ENCODE measurements at places on chromosomes 11 and 22.

GRCh38 chr11:110947096-110947495 is 234.9 kb upstream of the ARHGAP20 start:
- DNase-seq = no peak

DNA sequence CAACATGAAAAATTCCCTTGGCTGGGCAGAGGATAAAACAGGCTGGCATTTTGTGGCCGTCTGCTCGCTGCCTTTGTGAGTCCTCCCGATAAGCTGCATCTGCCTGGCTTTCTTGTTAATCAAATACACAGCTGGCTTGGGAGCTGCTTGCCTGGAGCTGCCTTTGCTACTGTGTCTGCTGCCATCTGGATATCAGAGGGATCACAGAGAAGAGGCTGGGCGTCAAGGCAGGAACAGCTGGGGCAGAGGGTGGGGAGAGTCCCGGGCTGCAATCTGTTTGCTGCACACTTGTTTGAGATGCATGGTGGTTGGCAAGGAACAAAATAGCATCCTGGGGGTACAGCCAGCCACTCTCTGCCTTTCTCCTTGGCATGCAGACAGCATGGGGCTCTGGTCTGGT is 36.0 kb downstream of the COMMD9 start:
- DNase-seq = no peak

DNA sequence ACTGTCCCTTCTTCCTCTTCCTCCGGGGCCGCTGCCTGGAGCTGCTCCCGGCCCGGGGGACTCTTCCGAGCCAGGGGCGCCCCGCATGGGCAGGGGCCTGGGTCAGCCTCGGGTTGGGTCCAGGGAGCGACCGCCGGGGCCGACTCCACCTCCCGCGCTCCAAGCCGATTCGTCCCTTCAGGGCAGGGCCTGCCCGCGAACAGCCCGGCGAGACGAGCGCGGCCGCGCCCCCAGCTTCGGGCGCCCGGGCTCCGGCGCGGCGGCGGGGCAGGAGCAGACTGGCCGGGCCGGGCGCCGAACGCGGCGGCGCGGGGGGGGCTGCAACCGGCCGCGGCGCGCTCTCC is at the start of gene LARGE1:
Gene LARGE1, minus strand, starts transcription at position 280 of the 344 bp plus-strand sequence.
- no peak for DNase-seq

- no peak for DNase-seq
Observed at GRCh38 chr22:28480000-28480715, 199.5 kb downstream of the TTC28 start.

GRCh38 chr11:120956710-120957495 is 67.0 kb upstream of the TBCEL start:
- no peak for DNase-seq

- no peak for DNase-seq
Observed at GRCh38 chr11:44954051-44954906, 3.6 kb upstream of the TP53I11 start.

- DNase-seq = no peak
Observed at GRCh38 chr11:76662656-76663485, 7.7 kb downstream of the LRRC32 start.

DNA sequence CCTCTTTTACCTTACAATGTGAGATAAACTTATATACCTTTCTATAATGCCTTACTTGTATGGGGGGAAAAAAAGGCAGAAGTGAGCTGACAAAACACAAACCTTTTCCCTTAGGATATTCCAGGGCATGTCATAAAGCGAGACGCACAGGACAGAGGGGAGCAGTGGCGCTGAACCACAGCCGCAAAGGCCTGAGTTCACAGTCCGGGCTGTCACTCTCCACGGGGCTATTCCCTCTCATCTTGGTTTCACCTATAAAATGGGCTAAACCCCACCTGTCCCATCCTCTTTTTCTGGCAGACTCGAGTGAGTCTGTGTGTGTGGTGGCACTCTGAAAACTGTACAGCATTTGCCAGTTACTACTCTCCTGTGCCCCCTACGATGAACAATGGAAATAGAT is 14.4 kb upstream of the FXYD2 start:
- DNase-seq = no peak

- no peak for DNase-seq
Observed at GRCh38 chr11:66111158-66111557, 41.1 kb downstream of the PACS1 start.

- no peak for DNase-seq
Observed at GRCh38 chr11:79431535-79431934, 9.3 kb downstream of the TENM4 start.

- no peak for DNase-seq
Observed at GRCh38 chr11:6251990-6252473, 7.6 kb upstream of the CCKBR start.

DNA sequence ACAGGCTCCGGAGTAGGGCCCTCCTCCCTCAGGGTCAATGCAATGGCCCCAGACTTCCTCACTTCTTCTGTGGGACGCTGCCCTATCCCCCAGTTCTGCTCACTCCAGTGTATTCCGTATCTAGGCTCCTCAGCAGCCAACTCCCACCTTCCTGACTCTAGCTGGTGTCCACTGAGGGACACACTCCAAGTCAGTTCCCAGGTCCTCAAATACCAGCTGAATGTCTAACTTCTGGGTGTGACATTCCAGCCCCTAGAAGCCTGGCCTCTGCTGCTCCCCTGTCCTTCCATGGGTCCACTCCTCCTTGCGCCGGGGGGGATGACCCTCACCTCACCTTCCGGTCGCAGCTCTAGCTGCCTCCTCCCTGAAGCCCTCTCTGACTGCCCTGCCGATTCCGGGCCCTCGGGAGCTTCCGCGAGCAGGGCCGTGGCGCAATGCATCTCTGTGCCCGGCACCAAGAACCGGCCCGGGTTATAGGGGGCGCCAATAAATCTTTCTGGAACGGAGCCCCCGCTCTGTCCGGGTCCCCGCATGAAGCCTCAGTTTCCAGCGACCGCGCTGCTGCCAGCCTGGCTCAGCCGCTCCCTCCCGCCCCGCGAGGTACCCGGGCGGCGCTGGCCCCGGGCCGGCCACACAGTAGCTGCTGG is 15.4 kb downstream of the BAD start:
- no peak for DNase-seq

DNA sequence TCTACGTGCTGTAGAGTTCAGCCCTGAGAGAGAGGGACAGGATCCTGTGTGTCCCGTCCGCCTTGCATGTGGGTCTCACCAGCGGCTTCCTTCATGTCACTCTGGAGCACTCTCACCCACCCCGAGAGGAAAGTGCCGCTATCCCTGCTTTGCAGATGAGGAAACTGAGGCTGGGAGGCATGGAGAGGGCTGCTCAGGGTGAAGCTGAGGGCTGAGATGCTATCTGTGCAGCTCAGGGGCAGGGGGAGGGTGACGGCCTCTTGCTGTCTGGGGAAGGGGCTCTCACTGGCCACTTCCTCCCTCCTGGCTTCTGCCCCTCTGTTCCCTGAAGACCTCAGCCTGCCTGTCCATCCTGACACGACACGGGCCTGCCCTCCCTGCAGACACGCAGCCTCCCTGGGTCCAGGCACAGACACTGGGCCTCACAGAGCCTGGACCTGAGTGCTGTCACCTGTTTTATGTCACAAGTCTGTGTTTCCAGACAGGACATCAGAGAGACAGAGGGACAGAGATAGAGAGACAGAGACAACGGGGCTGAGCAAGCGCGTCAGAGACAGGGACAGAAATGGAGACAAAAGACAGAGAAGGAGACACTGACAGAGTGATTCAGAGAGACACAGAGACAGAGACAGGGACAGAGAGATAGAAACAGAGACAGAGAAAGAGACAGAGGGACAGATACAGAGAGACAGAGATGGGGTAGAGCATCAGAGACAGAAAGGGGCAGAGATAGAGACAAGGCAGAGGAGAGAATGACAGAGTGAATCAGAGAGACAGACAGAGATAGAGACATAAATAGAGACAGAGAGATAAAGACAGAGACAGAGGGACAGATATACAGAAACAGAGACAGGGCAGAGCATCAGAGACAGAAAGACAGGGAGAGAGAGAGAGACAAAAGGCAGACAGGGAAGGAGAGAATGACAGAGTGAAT is 53.1 kb downstream of the MCM5 start:
- no peak for DNase-seq

- no peak for DNase-seq
Observed at GRCh38 chr22:49213731-49214352, 613.8 kb downstream of the BRD1 start.

DNA sequence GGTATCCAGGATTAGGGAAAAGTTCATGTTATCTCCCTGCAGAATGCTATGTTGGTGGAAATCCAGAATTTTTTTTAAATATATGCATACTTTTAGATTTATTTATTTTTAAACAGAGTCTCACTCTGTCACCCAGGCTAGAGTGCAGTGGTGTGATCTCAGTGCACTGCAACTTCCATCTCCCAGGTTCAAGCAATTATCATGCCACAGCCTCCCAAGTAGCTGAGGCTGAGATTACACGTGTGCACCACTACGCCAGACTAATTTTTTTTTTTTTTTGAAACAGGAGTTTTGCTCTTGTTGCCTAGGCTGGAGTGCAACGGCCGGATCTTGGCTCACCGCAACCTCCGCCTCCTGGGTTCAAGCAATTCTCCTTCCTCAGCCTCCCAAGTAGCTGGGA is 2.6 kb downstream of the PACSIN2 start:
- DNase-seq = no peak

GRCh38 chr11:68998390-68998911 is 14.6 kb downstream of the MRGPRF start:
- DNase-seq = no peak

GRCh38 chr22:26547426-26547825 is 35.2 kb upstream of the TFIP11 start:
- no peak for DNase-seq

DNA sequence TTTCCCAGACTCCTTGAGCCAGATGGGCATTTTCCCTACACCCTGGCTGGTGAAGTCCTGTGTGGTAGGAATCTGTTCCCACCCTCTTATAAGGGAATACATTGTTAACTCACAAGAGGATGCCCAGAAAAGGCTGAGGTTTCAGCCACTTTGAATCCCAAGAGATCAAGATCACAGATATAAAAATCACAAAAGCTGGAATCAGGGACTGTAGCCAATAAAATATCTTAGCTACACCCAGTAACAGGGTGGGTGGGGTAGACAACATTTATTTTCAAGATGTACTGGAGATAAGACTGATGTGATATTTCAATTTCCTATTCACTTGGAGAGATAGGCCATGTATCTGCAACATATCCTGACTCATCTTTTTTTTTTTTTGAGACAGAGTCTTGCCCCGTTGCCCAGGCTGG is 50.3 kb downstream of the COPB1 start:
- DNase-seq = no peak

DNA sequence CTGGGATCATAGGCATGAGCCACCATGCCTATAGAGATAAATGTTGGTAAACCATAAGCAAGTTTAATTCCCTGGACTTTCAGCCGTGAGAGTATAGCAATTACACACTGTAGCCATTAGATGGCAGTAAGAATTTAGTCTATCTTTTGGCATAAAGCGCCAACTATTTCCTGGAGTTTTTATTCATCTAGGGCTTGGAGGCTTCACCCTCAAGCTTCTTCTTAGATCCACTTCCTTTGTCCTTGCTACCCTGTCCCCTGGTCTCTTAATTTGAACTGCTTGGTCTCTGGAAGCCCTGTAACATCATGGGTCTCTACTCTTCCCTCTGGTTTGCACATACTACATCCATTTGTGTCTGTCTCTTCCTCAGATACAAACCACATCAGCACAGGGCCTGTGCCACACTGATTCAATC is 38.2 kb downstream of the OR10A6 start:
- no peak for DNase-seq

DNA sequence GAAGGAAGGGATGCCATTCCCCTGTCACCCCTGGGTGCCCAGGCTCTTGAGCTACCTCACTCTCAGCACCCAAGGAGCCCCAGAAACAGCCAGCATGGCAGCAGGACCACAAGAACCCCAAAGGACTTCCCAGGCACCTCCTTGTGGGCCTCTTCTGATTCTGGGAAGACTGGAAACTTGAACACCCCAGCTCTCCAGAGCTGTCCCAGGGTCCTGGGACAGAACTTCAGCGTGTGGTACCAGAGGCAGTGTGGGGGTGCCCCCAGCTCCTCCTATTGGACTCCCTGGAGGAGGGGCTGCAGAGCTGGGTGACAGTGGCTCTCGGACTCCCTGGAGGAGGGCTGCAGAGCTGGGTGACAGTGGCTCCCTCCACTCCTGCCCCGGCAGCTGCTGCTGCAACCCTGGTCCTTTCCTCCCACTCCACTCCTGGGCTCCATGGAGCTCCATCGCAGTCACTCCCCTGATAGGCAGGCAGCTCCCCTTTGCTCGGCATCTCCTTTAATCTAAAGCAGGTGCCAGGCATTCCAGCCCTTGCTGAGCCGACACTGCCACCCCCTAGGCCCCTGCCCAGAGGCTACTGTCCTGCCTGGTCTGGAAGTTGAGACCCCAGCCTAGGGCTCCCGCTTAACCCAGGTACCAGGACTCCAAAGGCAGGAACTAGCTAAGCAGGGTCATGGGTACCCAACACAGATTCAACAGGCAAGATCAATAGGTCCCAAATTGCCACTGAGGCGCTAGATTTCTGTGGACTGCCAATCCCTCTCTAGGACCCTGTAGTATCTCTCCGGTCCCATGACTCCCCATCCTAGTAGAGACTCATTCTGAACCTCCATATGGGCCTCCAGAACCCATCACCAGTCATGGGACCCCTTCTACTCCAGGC is 2.7 kb downstream of the BCL9L start:
- DNase-seq = no peak

DNA sequence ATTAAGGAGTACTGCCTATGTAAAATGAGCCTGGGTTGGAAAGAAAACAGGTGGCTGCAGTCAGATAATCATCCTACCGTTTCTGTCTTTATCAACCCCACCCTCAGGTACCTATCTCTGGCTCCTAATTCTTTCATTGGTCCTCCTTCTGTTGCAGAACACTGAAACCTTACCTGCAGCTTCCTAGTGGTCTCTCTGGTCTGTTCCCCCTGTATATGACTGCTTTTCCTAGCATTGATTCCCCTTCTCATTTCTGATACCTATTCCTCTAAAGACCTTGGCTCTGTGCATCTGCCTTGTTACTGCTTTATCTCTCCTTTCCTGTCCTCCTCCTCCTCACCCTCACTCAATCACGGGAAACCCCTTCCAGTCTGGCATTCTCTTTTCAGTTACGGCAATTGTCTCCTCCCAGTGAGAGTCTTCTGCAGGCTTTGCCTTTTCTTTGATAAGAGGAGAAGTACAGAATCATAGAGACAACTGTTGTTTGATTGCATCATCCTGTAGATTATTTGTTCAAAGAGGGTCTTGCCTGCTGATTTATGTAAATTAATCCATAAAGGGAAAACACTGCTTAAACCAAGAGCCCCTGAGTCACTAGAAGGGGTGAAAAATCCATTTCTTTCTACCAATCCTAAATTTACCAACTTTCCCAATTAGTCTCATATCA is 301.2 kb downstream of the AASDHPPT start:
- no peak for DNase-seq
